ENCODE measurements at places on chromosomes 5 and 9. TPM values are rescaled to one million over a fixed set of nuclear protein-coding genes. Genes with fewer than 3 reads are reported as not detected.

DNA sequence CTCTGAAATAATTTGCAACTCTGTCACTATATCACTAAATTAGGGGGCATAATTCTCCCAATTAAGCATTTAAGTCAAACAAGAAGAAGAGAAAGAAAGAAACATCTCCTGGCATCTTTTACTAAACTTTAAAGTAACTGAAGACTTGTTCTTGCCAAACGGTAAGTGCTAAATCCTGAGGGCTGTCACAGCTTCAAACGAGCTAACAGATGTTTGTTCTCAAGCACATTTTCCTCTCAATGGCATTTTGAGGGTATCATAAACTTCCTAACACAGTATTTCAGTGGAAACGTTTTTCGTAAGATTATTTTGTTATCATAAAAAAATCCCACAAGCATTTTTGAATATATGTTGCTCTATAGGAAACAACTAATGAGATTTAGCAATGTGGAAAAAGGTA, 169.5 kb upstream of the TAS2R1 start:
- no peak overlapping the region for H3K4me3 ChIP-seq
- H3K27ac ChIP-seq = no peak overlapping the region
- no peak for DNase-seq
- no peaks in the 10 kb centered on the region for H3K27me3 ChIP-seq
- H3K36me3 ChIP-seq = no peaks in the 10 kb centered on the region

DNA sequence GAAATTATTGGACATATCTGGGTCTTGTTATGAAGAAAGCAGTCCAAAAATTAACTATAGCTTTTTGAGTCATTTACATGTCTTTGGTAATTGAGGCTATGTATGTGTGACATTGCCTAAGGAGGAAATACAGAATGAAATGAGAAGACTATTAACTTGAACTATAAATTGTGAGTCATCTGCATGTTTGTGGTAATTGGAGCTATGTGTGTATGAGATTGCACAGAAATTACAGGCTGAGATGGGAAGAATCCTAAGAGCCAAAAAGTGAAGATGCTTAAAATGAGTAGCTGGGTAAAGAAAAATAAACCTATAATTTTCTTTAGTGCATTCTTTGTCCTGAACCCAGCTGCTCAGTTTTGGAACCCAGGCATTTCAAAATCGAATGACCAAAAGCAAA, 747.6 kb upstream of the EDIL3 start:
- H3K36me3 ChIP-seq = no peaks in the 10 kb centered on the region
- no peak for DNase-seq
- H3K27me3 ChIP-seq = no peaks in the 10 kb centered on the region
- H3K27ac ChIP-seq = no peak overlapping the region

DNA sequence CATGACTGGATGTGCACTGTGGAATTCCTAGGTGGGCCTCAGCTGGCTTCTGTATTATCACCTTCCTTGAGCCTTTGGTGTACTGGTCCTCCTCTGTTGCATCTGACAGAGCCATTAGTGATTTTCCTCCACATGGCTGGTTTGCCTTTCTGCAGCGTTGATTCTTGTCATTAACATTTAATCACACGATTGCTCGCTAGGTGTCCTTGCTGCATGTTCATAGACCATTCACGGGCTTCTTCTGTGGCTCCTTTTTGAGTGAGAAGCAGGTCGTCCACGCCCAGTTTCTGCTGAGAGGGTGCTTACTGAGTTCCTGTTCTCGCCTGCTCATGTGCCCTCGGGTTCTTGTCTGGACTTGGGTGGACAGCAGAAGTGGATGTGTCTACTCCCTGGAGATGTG, 29.3 kb downstream of the ADAMTS16 start:
- H3K36me3 ChIP-seq = no peaks in the 10 kb centered on the region
- H3K4me3 ChIP-seq = no peak overlapping the region
- DNase-seq = no peak
- no peak overlapping the region for H3K27ac ChIP-seq
- H3K4me1 ChIP-seq = no peaks in the 10 kb centered on the region

Gene SLC46A2
- not detected for total RNA-seq

Gene ALDOB
- not detected for total RNA-seq

Gene MARCHF11
- total RNA-seq = not detected

Gene TEK
- total RNA-seq = not detected

Gene SHROOM1
- 2.1 TPM for total RNA-seq

Data from activated CD8-positive, alpha-beta T cell treated with anti-CD3 and anti-CD28 coated beads for 36 hours (primary cell).